Chondrocyte (in vitro differentiated cells): ENCODE measurements at places on chromosomes 13 and 19. TPM values are rescaled to one million over a fixed set of nuclear protein-coding genes. Genes with fewer than 3 reads are reported as not detected.

KIR2DL4 gene
- total RNA-seq, result not detected in 3 replicates

ONECUT3 gene
- not detected in 3 replicates for total RNA-seq

EFNA2 gene
- 7.0 to 7.9 TPM (median 7.2 TPM) in 3 replicates for total RNA-seq

ZNF665 gene
- 1.4 to 4.7 TPM (median 3.3 TPM) in 3 replicates for total RNA-seq

PEAK3 gene
- total RNA-seq, result 0.31 to 0.50 TPM (median 0.38 TPM) in 3 replicates

GRCh38 chr13:110221406-110222117, 85.4 kb downstream of the COL4A1 start:
- DNase-seq, result no peak

DNA sequence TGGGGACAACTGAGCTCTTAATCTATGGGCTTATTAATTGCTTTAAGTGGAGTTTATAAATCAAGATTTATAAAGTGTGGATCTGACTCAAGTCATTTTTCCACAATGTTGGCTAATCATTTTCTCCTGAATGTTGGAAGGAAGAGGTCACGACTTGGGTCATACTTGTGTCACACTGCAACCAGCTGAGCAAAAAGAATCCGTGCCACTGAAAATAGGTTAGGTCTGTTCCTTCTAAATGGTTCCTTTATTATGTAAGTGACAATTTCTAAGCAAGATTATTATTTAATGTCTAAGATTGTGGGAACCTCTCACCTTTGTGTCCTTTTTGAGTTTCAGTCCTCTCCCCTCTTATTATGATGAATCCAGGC, 178.6 kb downstream of the SHISA2 start:
- no peak for DNase-seq

DNA sequence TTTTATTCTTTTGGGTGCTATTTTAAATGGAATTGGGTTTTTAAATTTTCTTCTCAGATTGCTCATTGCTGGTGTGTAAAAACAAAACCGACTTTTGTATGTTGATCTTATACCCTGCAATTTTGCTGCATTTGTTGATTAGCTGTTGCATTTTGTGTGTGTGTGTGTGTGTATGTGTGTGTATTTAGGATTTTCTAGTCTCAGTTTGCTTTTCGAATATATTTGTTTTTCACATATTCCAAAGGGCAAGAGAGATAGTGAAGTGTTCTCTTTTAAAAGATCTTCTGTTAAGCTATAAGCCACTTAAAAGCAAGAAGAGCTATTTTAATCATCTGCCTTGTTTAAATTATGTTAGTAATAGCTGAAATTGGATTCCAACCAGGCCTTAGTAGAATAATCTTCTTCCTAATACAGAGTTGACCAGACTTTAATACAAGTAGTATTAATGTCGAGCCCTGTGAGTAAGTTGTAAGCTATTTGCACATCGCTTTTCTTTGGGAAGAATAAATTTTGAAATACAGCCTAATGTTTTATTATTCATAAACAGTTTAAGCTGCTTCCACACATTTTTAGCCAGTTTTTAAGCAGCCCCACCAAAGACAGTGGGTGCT, 57.4 kb downstream of the TM9SF2 start:
- no peak for DNase-seq

DNA sequence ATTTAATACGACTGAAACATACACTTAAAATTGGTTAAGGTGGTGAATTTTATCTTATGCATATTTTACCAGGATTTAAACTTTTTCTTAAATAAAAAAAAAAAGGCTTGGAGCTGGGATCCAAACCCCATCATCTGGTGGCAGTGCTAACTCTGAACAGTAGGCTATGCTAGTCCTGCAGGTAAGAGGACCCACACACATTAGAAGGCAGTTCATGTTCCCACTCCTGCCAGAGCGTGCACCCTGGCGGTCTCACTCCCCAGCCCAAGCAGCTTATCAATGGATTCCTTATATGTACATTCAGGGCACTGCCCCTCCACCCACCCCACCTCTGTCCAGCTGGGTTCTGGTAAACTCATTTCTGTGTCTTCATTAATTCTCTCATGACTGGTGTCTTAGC, 31.3 kb upstream of the CEBPA start:
- no peak for DNase-seq

DNA sequence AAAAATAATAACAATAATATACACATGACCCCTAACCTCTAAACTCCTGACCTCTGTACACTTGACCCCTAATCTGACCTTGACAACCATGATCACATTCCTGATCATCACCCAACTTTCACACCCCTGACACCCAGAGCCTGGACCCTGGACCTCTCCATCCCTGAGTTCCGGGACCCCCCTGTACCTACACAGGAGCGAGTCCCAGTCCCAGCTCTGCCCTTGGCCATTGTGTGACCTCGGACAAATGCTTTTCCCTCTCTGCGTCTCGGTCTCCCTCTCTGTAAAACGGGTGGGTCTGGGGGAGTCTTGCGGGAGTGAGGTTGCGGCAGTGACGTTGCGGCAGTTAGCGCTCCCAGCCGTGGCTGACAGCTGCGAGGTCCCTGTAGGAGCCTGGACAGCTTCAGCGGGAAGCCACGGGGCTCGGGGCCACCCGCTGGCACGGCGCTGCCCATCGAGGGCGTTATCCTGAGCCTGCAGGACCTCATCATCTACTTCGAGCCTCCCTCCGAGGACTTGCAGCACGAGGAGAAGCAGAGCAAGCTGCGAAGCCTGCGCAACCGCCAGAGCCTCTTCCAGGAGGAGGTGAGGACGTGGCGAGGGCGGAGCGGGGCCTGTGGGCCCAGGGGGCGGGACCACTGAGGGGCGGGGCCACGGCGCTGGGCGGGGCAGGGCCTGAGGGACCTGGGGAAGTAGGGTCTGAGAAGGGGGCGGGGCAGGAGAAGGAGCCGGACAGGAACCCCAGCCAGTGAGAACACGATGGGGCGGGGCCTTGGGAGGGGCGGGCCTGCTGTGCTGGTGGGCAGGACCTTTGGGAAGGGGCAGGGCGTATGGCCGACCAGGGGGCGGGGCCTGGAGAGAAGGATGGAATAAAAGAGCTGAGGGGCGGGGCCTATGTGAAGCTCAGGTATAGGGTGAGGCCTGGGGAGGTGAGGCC, 19.2 kb downstream of the RYR1 start:
- no peak for DNase-seq

GRCh38 chr13:36341718-36342117, 4.5 kb downstream of the SPART start:
- DNase-seq, result no peak

- DNase-seq, result no peak
Measured at GRCh38 chr19:57802269-57802668, 12.4 kb downstream of the ZNF552 start.

GRCh38 chr13:108527844-108528243, 101.6 kb upstream of the MYO16 start:
- no peak for DNase-seq

DNA sequence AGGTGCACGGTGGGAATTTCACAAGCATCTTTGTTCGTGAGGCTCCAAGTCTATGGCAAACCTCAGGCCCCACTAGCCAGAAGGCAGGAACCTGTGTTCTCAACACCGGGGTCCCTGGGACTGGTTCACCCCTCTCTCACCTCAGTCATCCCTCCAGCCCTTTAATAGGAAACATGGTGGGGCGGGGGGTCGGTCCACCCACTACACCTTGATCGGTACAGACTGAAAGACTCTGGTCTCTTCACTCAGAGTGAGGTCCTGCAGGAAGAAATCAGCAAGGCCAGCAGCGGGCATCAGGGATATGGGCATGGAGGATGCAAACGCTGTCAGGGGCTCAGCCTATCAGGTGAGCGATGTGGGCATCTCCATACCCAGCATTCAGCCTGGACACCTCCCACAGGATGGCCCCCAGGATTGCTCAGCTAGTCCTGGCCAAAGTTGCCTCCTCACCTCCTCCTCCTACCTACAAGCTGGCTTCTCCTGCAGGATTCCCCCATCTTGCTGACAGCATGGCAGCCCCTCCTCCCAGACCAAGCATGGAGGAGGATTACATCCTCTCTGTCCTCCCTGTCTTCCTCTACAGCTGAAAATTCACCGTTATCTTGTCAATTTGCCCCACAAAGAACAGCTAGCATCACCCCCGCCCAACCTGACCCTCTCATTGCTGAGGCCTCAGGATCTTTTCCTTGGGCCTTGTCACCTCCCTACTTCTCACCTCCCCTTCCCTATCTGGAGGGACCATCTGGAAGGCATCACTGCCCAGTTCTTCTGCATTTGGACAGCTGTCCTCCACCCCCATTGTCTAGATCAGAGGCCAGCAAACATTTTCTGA, 37.3 kb upstream of the CD33 start:
- DNase-seq, result peak; percentile 69

GRCh38 chr13:27379694-27380641, 44.5 kb upstream of the GTF3A start:
- DNase-seq, result no peak

GRCh38 chr13:50132904-50133357, 117.7 kb downstream of the KCNRG start:
- DNase-seq, result no peak

DNA sequence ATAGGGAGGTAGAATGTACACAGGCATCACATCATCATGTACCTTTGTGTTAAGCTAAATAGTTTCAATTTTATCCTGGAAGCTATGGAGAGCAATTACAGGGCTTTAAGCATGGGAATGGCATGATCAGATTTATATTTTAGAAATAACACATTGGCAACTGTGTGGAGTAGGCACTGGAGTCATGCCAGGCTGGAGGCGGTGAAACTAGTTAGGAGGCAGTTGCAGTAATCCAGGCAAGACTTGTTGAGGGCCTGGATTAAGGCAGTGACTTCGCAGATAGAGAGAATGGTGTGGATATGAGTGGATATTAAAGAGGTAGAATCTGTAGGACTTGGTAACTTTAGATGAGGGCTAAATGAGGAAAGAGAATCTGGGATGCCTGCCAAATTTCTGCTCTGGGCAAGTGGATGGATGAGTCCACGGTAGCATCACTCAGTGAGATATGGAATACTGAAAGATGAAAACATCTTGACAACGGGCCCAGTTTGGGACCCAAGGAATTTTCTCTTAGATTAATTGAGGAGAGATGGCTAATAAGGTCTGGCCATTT, 506.2 kb downstream of the FGF9 start:
- DNase-seq, result no peak
